Stomach (tissue), 19 donors: ENCODE measurements at places on chromosomes 13 and 19. TPM values are rescaled to one million over a fixed set of nuclear protein-coding genes. Genes with fewer than 3 reads are reported as not detected.

DNA sequence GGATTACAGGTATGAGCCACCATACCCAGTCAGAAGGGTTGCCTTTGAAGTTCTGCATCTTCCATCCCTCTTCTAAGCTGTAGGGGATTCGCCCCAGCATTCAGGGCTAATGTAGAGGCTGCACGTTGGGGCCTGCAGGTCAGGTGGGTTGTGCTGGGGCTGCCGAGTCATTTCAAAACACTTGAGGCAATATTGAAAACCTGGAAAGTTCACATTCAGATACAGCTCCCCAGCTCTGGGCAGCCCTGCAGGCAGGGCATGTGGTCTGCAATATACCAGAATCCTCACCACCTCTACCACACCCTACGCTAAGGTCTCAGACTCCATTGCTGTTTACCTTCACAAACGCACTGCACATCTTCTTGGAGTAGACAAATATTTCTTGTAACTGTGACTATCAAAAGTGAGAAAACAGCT, 24.6 kb downstream of the CCNE1 start:
- no peak for DNase-seq
- no peak overlapping the region for H3K27ac ChIP-seq
- H3K27me3 ChIP-seq, result peaks cover 8% of the 10 kb centered on the region
- H3K4me1 ChIP-seq, result no peaks in the 10 kb centered on the region
- no peak overlapping the region for H3K4me3 ChIP-seq

DNA sequence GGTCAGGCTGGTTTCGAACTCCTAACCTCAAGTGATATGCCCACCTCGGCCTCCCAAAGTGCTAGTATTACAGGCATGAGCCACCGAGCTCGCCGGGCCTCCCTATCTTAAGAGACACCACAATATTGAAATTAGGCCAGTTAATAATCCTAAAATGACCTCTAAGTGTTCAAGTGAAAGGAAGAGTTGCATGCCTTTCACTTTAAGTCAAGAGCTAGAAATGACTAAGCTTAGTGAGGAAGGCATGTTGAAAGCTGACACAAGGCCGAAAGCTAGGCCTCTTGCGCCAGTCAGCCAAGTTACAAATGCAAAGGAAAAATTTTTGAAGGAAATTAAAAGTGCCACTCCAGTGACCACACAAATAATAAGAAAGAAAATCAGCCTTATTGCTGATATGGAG, 144.5 kb upstream of the FNDC3A start:
- no peak overlapping the region for H3K4me3 ChIP-seq
- DNase-seq, result no peak
- no peak overlapping the region for H3K27ac ChIP-seq
- H3K27me3 ChIP-seq, result no peaks in the 10 kb centered on the region

DNA sequence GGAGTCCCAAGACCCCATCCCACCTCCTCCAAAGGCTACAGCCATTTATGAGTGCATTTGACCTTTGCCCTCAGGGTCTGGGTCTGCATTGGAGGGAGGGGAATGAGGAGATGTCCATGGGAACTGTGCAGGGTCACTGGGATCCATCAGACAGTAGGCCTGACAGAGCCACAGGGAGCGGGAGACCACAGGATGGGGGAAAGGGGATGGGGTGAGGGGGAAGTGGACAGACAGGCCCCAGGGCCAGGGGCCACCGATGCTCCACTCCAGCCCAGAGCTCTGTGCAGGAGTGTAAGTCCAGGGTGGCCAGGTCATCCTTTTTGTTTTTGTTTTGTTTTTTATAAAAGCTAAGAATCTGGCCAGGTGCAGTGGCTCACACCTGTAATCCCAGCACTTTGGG, 82.5 kb downstream of the CHST8 start:
- no peaks in the 10 kb centered on the region for H3K36me3 ChIP-seq
- no peaks in the 10 kb centered on the region for H3K27me3 ChIP-seq
- H3K4me1 ChIP-seq, result no peaks in the 10 kb centered on the region
- no peak overlapping the region for H3K27ac ChIP-seq

GRCh38 chr13:85545771-85546170, 253.4 kb downstream of the SLITRK6 start:
- H3K4me3 ChIP-seq, result no peak overlapping the region
- no peak overlapping the region for H3K27ac ChIP-seq
- no peaks in the 10 kb centered on the region for H3K4me1 ChIP-seq
- no peak for DNase-seq
- no peaks in the 10 kb centered on the region for H3K27me3 ChIP-seq

DNA sequence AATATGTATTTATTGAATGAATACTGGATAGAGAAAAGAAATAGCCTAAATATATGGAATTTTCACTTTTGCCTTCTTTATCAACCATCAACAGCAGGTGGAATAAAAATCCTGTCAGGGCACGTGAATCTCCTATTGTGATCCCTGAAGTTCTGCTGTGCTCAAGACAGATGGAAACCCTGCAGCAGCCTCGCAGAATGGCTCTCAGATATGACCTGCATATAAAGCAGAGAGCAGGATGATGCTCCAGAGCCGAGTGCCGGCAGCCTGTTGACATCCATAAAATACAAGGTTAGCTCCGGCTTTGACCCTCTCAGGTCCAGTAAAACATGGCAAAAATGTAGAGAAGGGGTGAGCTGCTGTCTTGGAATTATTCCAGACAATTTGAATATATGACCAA, 659.3 kb downstream of the DIAPH3 start:
- no peaks in the 10 kb centered on the region for H3K27me3 ChIP-seq
- no peak overlapping the region for H3K4me3 ChIP-seq
- H3K4me1 ChIP-seq, result no peaks in the 10 kb centered on the region
- no peak for DNase-seq
- H3K27ac ChIP-seq, result no peak overlapping the region
- no peaks in the 10 kb centered on the region for H3K36me3 ChIP-seq

DNA sequence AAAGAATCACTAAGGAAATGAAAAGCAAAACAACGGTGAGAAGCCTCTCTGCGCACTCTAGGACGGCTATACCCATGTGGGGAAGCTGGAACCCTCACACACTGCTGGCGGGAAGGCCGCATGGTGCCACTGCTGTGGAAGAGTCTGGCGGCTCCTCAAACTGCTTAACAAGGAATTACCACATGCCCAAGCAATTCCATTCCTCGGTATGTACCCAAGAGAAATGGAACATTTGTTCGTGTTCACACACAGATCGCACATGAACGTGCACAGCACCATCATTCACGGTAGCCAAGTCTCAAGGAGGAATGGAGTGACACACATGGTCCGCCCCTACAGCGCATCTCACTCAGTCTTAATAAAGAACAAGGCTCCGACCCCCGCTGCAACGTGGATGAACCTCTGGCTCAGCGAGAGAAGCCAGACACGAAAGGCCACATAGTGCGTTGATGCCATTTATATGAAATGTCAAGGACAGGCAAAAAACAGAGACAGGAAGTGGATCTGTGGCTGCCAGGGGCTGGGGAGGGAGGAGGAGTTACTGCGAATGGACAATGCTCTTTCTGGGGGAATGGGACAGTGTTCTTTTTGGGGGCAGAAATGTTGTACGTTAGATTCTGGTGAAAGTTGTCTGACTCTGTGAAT, 7.6 kb downstream of the CAPS start:
- H3K27ac ChIP-seq, result peak overlapping the region; percentile 54
- no peak for DNase-seq
- H3K4me1 ChIP-seq, result peaks cover 17% of the 10 kb centered on the region
- no peak overlapping the region for H3K4me3 ChIP-seq
- no peaks in the 10 kb centered on the region for H3K27me3 ChIP-seq
- peaks cover 100% of the 10 kb centered on the region for H3K36me3 ChIP-seq

- H3K27me3 ChIP-seq, result no peaks in the 10 kb centered on the region
- no peak overlapping the region for H3K4me3 ChIP-seq
- H3K36me3 ChIP-seq, result no peaks in the 10 kb centered on the region
- peak overlapping the region; percentile 84 for H3K27ac ChIP-seq
- peaks cover 89% of the 10 kb centered on the region for H3K4me1 ChIP-seq
Observed at GRCh38 chr13:44305917-44306370, 67.7 kb upstream of the SERP2 start.

GRCh38 chr19:5107432-5108122, 138.7 kb downstream of the KDM4B start:
- no peak overlapping the region for H3K27ac ChIP-seq
- peaks cover 68% of the 10 kb centered on the region for H3K36me3 ChIP-seq
- peaks cover 14% of the 10 kb centered on the region for H3K4me1 ChIP-seq
- H3K27me3 ChIP-seq, result no peaks in the 10 kb centered on the region

The ZNF320 gene
- 34.8 TPM for total RNA-seq
